AG08396 (cell line): ENCODE measurements at places on chromosomes 2 and 18.

DNA sequence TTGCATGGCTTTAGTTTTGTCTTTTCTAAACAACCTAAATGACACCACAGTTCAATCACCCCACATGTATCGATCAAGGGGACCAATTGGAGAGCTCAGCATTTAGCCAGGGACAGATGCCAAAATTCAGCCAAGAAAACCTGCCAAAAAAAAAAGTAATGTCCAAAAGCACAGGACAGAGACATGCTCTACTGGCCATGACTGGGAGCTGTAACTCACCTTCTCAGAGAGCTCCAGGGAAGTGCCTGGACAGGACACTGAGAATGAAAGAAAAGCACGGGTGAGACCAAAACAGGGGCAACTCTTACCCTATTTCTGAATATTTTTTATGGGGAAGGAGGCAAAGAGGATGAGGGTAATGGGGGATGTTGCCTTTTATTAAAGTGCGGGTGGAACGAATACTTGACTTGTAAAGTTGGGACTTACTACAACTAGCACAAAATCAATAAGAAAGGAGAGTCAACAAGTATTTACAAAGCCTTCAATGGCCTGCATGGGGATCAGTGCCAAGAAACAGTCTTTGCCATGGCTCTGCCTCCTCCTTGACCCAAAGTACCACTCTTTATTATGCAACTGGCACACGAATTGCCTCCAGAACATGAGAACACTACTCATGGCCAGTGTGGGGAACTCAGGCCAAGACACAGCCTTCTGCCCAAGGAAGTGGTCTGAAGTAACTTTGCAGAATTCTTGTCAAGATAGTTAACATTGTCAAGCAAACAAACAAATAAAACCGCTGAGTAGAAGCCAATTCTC is 72.9 kb upstream of the HK2 start:
- no peak for DNase-seq

GRCh38 chr2:227506456-227506855 is 34.5 kb downstream of the AGFG1 start:
- no peak for DNase-seq

DNA sequence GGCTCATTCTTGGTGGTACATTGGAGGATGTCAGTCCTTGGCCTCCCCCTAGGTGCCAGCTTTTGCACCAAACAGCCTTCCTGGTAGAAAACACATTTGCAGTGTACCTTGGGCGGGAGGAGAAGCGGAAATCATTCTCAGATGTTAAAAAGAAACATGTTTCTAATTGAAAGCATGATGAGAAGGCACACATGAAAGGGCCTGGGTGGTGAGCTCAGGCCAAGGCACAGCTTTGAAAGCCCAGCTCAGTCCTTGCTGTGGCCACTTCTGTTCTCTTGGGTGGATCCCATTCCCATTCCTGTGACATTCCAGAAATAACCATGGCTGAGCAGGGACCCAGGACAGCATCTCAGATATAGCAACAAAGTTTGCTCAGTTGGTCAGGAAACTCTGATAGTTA is 71.5 kb downstream of the LTBP1 start:
- no peak for DNase-seq

GRCh38 chr2:5826979-5827655 is 134.9 kb downstream of the SOX11 start:
- DNase-seq = no peak

GRCh38 chr2:102051692-102052277 is 60.0 kb downstream of the IL1R2 start:
- DNase-seq = no peak

DNA sequence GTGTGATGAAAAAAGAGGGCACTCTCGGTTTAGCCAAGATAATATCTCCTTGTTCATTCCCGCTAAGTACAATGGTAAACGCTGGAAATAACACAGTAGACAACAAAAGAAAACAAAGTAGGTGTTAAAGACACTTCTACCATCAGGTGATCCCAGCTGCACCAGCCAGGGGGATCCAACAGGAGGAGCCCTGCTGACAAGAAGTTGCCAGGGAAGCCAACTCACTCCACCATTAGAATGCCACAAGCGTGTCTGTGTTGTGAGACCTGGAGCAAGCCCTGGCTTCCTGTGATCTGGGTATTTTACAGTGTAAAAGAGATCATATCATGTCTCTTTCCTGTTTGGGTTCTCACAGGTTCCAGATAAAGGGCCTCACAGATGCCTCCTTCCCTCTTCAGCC is 117.0 kb downstream of the GRB14 start:
- DNase-seq = no peak

DNA sequence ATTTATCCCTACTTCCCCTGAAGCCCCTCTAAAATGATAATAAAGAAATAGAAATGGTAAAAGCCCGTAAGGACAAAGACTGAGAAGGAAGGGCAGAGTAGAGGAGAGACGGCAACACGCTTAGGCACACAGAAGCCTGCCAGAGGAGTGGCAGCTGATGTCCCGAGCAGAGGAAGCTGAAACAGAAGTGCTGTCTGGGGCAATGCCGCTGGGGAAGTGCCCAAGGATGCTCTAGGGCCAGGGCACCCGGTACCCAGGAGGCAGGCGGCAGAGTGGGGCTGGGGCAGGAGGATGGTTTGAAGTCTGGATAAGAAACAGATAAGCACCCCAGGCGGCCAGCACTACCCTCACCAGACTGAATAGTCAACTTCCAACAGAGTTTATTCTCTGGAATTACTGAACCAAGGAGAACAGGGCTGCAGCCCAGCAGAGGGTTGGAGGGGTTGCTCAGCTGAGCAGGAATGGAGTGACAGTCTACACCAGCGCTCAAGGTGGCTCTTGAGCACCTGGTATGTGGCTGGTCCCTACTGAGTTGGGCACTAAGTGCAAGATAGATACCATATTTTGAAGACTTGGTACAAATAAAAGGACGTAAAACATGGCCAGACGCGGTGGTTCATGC is 22.4 kb downstream of the TMEM37 start:
- DNase-seq = no peak

DNA sequence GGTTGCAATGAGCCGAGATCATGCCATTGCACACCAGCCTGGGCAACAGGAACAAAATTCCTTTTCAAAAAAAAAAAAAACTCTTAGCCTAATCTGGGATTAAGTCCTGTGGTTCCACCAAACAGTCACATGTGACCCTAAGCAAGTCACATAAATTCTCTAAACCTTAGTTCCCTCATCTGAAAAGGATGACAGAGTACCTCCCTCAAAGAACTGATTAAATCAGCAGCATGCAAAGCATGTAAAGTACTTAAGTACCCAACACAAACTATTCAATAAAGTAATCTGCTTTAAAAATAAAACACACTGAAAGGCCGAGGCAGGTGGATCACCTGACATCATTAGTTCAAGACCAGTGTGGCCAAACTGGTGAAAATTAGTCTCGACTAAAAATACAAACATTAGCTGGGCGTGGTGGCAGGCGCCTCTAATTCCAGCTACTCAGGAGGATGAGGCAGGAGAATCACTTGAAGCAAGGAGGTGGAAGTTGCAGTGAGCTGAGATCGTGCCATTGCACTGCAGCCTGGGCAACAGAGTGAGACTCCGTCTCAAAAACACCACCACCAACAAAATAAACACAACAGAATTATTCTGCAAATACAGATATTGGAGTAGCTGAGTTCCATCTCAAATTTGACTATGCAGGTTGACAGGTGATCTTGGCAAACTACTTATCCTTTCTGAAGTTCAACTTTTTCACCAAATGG is 7.0 kb downstream of the USP34 start:
- no peak for DNase-seq

GRCh38 chr2:94923196-94923595 is 52.0 kb downstream of the TEKT4 start:
- DNase-seq = no peak

DNA sequence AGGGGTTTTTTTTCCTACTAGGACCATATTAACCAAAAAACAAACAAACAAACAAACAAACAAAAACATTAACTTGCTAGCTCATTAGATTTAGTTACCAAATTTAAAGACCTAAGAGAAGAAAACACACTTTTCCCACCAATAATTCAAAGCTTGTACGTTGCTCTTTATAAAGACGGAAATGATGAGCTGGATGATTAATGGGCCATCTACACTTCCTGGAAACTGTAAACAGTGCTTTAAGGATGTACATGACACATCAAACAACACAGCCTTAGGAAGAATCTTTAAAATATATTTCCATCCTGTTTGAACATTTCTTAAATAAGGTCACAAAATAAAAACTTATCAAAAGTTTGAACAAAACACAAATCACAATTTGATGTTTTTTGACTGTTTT is 982 bp downstream of the BMP10 start:
- DNase-seq = no peak

DNA sequence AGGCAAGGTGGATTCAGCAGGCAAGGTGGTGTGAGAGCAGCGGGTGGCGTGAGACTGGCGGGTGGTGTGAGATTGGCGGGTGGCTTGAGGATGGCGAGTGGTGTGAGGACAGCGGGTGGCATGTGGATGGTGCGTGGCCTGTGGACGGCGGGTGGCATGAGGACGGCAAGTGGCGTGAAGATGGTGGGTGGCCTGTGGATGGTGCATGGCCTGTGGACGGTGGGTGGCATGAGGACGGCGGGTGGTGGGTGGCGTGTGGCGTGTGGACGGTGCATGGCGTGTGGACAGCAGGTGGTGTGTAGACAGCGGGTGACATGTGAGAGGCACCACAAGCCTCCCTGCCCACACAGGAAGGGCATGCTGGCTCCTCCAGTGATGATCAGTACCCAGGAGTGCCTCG is 186.9 kb upstream of the SALL3 start:
- no peak for DNase-seq

GRCh38 chr2:207704078-207704477 is 7.4 kb upstream of the CCNYL1 start:
- no peak for DNase-seq

DNA sequence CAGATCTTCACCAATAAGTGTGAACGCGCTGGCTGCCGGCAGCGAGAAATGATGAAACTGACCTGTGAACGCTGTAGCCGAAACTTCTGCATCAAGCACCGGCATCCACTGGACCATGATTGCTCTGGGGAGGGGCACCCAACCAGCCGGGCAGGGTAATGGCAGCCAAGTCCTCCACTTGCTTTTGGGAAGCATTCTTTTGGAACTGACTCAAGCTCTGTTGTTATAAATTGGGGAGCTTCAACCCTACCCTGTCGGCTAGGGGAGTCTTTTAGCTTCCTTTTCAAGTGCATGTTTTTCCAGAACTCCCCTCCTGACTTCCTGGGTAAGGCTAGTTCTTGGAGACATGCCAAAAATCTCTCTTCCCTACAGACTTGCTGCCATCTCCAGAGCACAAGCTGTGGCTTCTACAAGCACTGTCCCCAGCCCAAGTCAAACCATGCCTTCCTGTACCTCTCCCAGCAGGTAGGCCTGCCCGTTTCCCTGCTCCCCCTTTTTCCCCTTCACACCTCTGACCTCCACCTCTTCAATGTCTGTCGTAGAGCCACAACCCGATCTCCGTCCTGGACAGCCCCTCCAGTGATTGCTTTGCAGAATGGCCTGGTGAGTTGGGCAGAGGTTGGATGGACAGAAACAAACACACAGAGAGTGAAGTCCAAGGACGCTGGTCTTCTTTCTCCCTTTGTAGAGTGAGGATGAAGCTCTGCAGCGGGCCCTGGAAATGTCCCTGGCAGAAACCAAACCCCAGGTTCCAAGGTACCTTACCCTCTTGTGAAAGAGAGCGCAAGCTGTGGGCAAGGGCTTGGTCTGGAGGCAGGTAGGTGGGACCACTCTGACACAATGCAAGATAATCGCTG is 1.5 kb downstream of the ZFAND2B start:
- peak; percentile 68 for DNase-seq
